ENCODE measurements at places on chromosomes 7 and 10.

DNA sequence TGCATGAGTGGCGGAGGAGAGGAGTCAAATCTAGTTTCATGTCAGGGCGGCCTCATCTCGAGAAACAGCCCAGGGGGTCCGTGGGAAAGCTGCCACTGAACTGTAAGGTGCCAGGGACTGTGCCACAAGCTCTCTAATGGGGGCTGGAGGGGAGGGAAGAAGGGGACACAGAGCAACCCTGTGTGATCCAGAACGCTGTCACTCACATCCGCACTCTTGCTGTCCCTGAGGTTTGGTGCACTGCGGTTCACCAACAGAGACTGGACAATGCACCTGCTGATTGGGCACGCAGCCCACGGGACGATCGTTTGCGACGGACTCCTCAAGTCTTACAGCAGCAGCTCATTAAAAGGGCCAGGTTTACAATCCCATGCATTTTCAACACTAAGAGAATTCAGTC is 47.7 kb downstream of the AMZ1 start:
- no peak for DNase-seq

DNA sequence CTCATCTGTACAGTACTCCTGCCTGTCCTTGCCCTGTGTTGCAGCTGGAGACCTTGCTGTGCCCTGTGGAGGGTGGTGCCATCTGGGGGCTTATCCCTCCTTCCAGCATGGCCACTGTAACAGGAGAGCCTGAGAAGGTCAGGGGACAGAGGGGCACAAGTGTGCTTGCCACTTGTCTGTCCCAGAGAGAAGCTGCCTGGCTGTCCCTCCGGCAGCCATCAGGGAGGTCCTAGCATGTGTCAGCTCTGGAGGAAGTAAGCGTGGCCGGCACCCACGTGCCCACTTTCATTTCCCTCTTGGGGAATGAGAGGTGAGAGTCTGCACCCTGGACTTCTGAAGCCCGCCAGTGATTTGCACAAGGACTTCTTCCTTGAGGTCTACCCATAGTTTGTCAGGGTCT is 97.0 kb upstream of the PPIF start:
- no peak for DNase-seq

GRCh38 chr7:128454808-128455542 is 703 bp upstream of the HILPDA start:
- DNase-seq, result no peak

- DNase-seq, result no peak
These were observed 64.2 kb upstream of the CAPZA2 start for GRCh38 chr7:116798232-116798631.

GRCh38 chr7:51067757-51068156 is 248.9 kb downstream of the COBL start:
- DNase-seq, result peak; percentile 9

DNA sequence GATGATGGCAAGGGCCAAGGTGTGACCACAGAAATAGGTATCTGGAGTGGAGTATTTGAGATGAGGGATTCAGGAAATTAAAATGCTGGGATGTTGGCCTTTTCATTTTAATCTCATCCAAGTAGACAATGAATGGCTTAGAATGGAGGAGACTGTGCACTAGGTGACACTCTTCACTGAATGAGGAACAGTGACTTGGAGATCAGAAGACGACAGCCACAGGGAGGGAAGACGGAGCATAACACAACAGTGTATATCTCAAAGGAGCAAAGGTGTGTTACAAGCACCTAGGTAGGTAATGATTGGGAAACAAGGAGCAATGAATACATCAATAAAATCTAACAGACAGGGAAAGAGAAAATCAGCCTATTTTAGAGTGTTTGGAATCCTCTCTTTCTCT is 4.1 kb upstream of the TAX1BP1 start:
- no peak for DNase-seq

- DNase-seq, result no peak
These were observed 23.3 kb upstream of the SMARCD3 start for GRCh38 chr7:151271699-151272355.

- no peak for DNase-seq
These were observed 131.4 kb downstream of the SRPK2 start for GRCh38 chr7:105257338-105257737.

GRCh38 chr10:29181936-29182335 is 106.9 kb upstream of the LYZL1 start:
- DNase-seq, result no peak

DNA sequence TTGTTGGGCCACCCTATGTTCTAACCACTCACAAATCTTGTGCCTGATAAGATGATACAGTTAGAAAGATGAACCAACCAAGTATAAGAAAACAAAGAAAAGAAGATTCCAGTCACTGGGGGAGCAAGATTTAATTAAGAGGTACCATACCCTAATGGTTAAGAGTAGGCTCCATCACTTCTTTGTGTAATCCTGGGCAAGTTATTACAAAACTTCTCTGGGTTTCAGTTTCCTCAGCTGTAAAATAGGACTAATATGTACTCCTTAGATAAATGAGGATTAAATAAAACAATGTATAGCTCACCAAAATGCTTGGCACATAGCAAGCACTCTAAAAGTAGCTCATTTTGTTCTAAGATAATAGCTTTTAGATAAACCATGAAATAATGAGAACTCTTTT is 58.5 kb downstream of the ATAD1 start:
- no peak for DNase-seq

- no peak for DNase-seq
These were observed 1612.4 kb upstream of the LRRTM3 start for GRCh38 chr10:65313406-65313805.

- no peak for DNase-seq
These were observed 47.2 kb downstream of the PYROXD2 start for GRCh38 chr10:98367604-98368451.

GRCh38 chr10:126561294-126561920 is 109.1 kb downstream of the C10orf90 start:
- DNase-seq, result no peak

DNA sequence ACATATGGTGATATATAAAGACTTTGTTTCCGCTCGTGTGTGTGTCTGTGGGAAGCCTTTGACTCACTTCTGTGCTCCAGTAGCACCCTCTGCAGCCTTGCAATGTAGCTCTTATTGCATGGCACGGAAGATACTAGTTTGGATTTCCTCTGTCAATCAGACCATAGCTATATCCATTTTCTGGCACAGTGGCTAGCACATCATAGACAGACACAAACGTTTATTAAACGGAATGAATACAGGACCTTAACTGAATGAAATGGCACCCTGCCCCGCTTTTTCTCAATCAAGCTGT is 124.0 kb upstream of the PTPN20 start:
- DNase-seq, result no peak

- no peak for DNase-seq
These were observed 85.3 kb upstream of the YAE1 start for GRCh38 chr7:39480901-39481300.

GRCh38 chr7:28280516-28280915 is 99.9 kb upstream of the JAZF1 start:
- DNase-seq, result no peak

- DNase-seq, result no peak
These were observed 650.4 kb downstream of the NXPH1 start for GRCh38 chr7:9083837-9084236.

GRCh38 chr7:4017785-4018184 is 664.3 kb upstream of the FOXK1 start:
- DNase-seq, result no peak

- DNase-seq, result no peak
These were observed 71.3 kb downstream of the HDAC9 start for GRCh38 chr7:18566829-18567228.

- DNase-seq, result no peak
These were observed 8.2 kb downstream of the FOXP2 start for GRCh38 chr7:114422507-114423501.

- no peak for DNase-seq
These were observed 14.4 kb upstream of the TNRC18 start for GRCh38 chr7:5437987-5438386.

DNA sequence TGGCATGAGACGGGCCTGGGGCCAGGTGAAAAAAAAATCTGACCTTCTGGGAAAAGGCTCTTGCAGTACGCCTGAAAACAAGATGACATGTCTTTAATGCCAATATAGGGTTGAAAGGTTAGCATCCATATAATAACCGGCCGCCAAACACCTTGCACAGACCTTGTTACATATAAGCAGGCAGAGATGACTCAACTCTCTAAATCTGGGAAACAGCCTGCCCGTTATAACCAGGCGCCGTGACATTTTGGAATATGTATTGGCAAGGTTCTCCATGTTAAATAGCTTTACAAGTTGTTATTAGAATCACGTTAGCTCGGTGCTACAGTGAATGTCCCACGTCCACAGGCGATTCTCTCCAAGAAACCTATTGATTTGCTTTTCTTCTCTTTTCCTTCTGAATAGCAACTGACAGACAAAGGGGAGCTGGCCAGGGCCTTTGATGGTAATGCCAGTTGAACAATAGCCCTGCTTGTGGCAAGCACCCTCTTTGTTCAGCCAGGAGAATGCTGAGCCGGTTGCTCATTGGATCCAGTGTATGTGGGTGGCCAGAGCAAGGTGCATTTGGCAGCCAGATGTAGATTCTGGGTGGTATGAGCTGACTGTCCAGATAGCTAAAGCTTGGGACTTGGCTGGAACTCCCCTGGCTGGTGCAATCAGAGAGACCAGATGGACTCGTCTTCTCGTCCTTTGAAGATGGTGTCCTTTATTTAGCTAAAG is 80.1 kb upstream of the AUTS2 start:
- no peak for DNase-seq

- DNase-seq, result no peak
These were observed 176.2 kb upstream of the CDCA7L start for GRCh38 chr7:22121702-22122474.

DNA sequence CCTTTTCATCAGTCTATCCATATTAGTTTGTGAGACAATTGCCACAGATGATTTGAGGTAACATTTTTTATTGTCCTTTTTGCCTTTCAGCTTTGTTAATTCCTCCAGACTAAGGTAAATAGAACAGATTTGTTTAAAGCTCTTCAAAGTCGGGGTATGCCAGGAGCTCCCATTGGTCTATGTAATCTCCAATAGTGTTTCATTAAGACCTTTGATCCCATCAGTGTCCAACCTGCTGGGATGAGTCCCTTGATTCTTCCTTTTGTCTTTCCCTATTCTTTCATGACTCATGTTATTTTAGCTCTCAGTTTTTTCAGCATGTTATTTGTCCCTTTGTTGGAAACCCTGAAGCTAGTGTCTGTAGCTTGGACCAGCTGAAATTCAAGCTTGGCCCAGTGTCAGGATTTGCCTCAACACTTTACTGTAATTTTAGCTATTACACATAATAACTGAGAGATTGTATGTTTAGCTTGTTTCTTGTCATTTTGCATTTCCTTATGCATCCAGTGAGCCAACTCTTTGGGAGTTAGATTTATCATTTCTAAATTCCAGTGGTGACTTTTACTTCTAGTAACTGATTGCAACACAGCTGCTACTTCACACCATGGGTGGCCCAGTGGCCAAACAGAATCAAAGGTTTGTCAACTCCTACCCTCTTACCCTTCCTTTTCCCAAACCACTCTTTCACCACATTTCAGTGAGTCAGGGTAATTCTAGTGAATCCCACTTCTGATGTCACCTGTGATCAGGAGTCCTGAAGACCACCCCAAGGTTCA is 15.3 kb downstream of the AGBL3 start:
- DNase-seq, result no peak

GRCh38 chr10:83984256-83984640 is 155.1 kb upstream of the GHITM start:
- no peak for DNase-seq

DNA sequence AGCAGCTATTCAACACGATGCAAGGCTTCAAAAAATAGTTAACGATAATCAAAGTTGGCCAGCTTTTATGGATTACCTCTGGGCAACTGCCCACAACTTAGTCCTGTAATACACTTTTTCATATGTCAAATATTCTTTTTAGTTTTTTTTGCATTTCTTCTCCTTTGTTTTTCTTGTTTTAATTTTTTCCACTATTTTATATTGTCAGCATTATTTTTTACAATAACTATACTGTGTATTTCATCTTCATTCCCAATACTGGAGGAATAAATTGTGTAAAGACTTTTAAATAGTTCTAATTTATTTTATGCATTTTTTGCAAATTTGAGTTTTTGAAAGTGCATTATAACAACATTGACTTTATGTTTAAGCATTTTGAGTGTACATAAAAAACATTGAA is 18.5 kb upstream of the CTAGE4 start:
- no peak for DNase-seq

- no peak for DNase-seq
These were observed 30.0 kb downstream of the GTF2IRD1 start for GRCh38 chr7:74483402-74484336.

- DNase-seq, result no peak
These were observed 113.7 kb downstream of the SFMBT2 start for GRCh38 chr10:7297094-7297493.

- no peak for DNase-seq
These were observed 257.0 kb downstream of the OTUD1 start for GRCh38 chr10:23695825-23696420.

DNA sequence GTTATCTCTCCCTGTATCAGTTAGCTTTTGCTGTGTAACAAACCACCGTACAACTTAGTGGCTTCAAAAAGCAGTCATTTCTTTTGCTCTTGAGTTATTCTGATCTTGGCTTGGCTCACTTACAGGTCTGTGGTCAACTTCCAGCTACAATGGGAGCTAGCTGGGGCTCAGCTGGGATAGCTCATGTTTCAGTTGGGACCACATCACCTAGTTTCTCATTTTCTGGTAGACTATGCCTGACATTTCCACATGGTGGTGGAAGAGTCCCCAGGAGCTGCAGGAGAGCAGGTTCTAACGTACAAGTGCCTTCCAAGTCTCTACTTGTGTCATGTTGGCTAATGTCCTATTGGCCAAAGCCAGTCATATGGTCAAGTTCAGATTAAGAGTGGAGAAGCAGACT is 25.8 kb upstream of the PIP4K2A start:
- DNase-seq, result no peak

- DNase-seq, result no peak
These were observed 74.9 kb downstream of the KCNMA1 start for GRCh38 chr10:77562742-77563141.

DNA sequence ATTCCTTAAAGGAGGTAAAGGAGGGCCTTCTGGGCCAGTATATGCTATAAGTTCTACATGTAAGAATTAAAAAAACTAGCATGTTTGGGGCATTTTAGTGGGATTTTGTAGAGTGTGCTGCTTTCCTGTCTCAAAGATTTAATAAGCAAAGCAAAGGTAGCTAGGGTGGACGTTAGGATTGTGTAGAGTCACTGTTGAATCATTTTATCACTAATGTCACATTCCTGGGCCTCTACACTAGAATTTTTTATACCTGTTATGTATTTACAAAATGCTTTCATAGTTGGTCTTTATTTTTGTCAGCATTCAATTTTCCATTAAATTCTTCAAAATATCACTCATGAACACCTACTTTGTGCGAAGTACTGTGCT is 139.4 kb upstream of the PHYHIPL start:
- DNase-seq, result no peak

- DNase-seq, result peak; percentile 44
These were observed 88.4 kb downstream of the BEND7 start for GRCh38 chr10:13440185-13441061.

DNA sequence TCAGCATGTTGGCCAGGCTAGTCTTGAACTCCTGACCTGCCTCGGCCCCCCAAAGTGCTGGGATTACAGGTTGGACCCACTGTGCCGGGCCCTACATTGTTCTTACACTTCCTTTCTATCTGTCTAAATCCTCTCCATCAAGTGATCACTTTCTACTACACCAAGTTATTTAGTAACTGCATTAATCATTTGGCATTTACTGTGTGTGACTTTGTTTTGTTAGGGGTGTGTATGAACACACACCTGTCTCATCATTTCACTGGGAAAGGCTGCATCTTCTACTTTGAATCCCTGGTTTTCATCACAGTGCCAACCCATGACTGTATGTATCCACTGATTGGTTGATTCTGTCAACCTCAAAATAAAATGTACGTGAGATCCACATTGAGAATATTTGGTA is 23.0 kb upstream of the CCDC71L start:
- DNase-seq, result no peak
